Uterus (tissue), 4 donors: ENCODE measurements at places on chromosomes 1 and 21. TPM values are rescaled to one million over a fixed set of nuclear protein-coding genes. Genes with fewer than 3 reads are reported as not detected.

Gene RGS7
- not detected for total RNA-seq

Gene MORC3
- total RNA-seq: 95.1 TPM

Gene LCE3D
- not detected for total RNA-seq

Gene OLIG2
- total RNA-seq: not detected

Gene HSPA6
- total RNA-seq: 0.55 TPM

Gene RHEX
- 5.6 TPM for total RNA-seq

Gene LCA5L
- total RNA-seq: not detected
